Activated CD4-positive, CD25-positive, alpha-beta regulatory T cell treated with anti-CD3 and anti-CD28 coated beads, Interleukin-2, amount 50 U/mL, for 16 hours (primary cell): ENCODE measurements at places on chromosomes 4 and X.

- no peak for DNase-seq
Observed at GRCh38 chr4:14916554-14917297, 85.6 kb upstream of the CPEB2 start.

DNA sequence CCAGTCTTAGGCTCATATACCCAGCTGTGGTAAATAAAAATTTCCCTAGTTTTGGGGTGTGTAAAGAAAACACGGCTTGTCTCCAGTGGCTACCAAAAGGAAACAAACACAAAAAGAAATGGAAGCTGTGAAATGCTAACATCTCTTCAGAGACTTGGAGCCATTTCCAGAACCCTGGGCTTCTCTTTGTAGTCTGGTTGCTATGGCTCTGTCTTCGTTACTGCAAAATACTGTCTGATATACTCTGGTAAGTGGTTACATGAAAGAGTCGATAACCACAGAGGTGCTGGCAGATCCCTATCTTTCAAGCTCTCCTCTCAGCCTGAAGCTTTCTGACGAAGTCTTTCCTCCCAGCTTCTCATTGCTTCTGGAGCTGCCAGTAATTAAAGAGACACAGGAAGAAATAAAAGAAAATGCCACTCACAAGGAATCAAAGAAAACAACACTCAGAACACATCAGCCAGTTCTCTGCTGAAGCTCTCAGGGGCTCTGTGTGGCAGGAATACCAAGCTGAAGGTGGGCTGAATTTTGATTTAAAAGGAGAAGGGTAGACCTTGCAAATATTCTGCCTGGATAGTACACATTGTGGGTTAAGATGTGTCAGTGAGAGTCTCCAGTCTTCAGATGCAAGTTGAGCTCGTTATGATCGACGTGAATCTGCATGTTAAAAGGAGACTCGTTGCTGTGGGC is 107.6 kb upstream of the FAM9C start:
- DNase-seq: no peak

- DNase-seq: no peak
Observed at GRCh38 chrX:136346506-136346905, 45.7 kb downstream of the ADGRG4 start.

DNA sequence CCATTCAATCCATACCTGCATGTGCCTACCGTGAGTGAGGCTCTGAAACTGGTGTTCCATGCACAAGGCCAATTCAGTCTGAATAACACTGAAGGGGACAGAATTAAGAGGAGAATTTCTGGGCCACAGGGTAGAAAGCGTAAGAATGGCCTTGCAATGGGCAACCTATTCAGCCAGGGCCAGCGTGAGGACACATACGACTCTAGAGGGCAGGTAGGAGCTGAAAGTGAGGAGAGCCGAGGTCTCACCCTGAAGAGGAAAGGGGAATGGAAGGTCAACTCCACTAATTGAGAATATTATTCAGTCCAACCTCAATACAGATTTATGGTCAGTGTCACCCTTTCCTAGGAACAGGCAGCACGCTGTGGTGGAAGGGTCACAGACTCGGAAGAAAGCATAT is 202.2 kb downstream of the TRIML1 start:
- DNase-seq: no peak

DNA sequence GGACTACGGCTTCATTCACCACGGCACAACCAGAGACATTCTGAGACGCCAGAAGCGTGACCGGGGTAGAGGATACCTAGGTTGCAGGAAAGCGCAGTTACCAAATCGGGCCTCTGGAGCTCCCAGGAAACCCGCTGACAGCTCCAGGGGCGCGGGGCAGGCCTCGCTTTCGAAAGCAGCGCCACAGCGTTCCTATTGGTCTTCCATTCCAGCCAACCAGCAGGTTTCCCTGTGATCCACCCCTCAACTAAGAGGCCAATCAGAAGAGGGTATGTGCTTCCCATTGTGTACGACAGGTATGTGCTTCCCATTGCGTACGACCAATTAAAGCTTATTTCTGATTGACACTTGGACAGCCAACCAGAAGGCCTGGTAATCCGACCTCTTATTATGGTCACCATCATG is 14.9 kb downstream of the SNX12 start:
- DNase-seq: no peak

GRCh38 chr4:96295143-96295741 is 455.3 kb downstream of the PDHA2 start:
- no peak for DNase-seq

- no peak for DNase-seq
Observed at GRCh38 chr4:119038116-119038841, 97.4 kb upstream of the MYOZ2 start.

DNA sequence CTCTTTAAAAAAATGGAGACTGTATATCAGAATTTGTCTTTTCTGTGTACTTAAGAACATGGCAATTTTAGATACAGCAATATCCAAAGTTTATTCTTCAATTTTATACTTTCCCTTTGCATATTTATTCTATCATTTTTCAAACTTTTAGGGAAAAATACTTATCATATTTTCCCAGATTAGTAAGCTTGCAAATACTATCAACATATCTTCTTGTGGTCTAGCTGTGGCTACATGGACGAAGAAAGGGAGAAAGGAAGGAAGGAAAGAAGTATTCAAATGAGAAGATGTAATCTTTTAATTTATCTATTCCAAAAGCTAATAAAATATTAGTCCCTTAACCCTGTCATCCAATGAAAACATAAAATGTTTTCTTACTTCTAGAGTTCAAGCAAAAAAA is 797.8 kb upstream of the GALNTL6 start:
- DNase-seq: no peak

DNA sequence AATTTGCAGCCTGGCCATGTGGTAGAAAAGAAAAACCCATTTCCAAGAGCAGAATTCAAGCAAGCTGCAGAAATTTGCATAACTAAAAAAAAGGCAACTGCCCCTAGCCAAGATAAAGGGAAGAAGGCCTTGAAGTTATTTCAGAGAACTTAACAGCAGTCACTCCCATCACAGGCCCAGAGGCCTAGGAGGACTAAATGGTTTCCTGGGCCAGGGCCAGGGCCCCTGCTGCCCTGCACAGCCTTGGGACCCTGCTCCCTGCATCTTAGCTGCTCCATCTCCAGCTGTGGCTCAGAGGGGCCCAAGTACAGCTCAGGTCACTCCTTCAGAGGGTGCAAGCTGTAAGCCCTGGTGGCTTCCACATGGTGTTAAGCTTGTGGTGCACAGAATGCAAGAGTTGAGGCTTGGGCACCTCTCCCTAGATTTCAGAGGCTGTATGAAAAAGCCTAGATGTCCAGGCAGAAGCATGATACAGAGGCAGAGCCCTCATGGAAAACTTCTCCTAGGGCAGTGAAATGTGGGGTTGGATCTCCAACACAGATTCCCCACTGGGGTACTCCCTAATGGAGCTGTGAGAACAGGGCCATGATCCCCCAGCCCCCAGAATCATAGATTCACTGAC is 6.7 kb upstream of the MID2 start:
- DNase-seq: no peak

DNA sequence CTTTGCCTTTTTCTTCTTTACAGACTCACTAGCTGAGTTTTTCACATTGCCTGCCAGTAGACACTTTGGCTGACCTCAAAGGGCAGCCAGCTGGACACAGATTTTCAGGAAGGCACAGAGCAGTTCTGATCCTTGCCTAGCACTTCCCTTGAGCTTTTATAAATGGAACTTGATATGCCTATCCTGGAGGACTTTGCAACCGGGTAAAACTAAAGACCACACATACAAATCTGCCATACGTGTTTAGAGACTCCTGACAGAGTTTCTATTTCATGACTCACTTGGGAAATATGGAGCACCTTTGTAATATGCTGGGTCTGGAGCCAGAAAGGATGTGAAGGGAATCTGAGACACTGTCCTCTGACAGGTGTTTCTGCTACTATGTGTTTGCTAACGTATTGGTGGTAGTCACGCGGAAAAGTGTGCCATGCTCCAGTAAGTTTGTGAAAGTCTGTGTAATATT is 56.7 kb upstream of the RASSF6 start:
- no peak for DNase-seq

DNA sequence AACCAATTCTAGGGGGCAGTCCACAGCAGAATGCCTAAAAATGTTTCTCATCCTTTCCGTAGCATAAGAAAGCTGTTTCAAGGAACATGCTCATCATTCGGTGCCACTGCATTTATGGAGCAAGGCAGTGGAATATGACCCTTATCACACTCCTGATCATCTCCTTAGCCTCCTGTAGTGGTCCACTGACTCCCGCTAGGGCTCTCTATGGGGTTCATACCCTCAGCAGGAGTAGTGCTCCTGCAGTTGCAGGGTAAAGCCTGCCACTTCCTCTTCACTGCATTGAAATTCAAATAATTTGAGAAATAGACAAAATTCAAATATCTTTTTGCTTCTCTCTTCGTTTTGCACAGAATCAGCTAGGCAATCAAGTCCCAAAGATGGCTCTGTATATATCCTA is 107.0 kb downstream of the NDST3 start:
- no peak for DNase-seq

DNA sequence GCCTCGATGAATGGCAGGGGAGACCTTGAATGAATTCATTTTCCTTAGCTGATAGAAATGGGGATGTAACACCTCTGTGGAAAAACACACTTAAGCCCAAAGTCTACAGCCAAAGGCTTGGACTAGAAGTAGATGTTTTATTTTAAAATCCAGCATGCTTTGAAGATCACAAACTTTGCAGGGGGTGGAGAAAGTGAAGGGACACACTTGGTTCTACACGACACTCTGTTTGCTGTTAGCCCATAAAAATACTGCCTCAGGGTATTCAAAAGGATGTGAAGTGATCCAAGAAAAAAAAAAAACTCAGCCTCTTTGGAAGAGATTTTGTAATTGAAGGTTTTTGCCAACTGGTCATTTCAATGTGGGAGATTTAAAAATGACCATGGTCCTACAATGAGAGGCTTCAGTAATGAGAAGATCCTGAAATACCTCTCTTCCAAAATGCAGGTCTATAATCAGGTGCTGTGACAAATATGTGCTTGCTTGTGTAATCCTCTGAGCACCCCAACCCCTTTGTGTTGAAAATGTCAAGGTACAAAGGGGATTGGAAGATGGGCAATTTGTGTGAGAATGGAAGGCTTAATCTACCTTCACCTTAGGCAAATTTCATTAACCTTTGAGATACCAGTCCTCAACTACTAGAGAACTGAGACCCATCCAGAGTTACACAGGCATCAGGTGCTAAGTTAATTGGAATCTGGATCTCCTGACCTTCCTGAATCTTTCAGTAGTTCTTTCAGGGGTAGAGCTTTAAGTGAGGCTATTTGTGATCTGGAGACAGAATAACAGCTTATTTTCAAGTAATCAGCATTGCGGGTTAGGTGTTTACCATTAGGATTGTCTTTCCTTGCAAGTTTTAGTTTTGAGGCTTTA is 82.5 kb downstream of the HS6ST2 start:
- no peak for DNase-seq

- DNase-seq: no peak
Observed at GRCh38 chrX:69554321-69554947, 50.3 kb downstream of the NALF2 start.

DNA sequence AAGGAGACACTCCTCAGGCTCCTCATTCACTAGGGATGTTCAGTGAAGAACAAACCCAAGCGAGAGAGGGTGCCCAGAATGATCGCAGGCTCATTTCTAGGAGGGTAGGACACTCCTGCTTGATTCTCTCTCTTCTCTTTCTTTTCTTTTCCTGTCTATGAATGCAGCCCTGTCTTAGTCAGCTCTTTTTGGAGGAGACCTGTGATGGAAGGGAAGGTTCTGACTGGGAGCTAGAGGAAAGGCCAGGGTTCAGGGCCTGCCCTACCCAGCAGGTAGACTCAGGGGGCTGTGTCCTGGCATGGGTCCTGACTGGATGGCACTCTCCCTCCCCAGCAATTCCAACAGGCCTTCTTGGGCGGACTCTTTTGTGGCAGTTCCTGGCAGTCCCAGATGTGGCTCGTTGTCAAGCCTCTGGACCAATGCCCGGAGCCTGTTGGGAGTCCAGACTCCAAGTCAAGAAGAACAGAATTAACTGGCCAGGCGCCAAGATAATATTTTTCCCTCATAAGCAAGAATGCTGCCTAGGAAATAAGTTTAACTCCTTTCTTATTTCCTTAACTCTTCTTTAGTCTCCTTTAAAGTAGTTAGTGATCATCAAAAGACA is 139.4 kb upstream of the SCML1 start:
- DNase-seq: no peak

- no peak for DNase-seq
Observed at GRCh38 chr4:142840516-142841123, 5.5 kb downstream of the INPP4B start.

- DNase-seq: no peak
Observed at GRCh38 chrX:1598876-1599790, 7.7 kb downstream of the AKAP17A start.

GRCh38 chr4:113223001-113223400 is 173.5 kb downstream of the ANK2 start:
- DNase-seq: no peak

- DNase-seq: no peak
Observed at GRCh38 chrX:42988700-42989099, 210.7 kb upstream of the PPP1R2C start.

DNA sequence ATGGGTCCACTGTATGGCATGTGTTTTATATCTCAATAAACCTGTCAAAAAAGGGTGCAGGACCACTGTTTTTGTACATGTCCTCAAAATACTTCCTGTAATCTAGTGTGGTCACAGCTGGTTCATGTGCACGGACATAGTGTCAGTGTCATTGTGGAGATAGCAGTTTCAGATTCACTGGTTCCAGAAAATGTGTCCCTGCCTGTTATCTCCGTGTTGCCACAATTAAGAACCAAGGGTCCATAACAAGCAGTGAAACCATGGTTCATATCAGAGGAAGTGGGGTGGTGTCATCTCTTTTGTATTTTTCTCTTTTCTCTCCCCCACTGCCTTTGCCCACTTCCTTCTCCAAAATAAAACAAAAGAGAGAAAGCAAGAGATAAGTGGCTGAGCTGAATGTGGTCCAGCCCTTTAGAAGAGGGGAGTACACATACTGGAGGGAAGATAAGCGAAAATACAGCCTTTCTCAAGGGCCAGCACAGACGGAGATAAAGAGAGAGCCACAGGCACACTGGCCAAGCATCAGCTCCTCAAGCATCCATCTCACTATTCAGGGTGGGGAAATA is 51.2 kb downstream of the TBL1X start:
- no peak for DNase-seq
